ENCODE measurements at places on chromosomes 12 and 14.

DNA sequence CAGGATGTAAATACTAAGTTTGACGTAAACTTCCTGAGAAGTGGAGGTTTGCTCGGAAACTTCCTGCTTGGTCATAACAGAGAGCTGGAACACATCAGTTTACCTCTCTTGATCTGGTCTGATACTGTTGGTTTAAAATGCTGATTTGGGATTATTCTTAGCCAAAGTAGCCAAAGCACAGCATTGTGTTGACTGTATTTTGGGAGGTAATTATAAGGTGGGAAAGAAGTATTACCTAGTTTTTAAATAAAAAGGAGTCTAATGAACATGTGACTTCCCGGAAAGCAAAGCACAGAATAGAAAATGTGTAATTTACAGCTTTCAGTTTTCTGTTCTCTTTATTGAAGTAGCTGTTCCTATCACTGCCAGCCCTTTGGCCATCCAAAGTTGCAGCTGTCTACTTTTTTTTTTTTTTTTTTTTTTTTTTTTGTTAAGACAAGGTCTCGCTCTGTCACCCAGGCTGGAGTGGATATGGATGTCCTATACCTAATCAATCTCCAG lies 52.2 kb upstream of the SRP54 start:
- no peak for DNase-seq

DNA sequence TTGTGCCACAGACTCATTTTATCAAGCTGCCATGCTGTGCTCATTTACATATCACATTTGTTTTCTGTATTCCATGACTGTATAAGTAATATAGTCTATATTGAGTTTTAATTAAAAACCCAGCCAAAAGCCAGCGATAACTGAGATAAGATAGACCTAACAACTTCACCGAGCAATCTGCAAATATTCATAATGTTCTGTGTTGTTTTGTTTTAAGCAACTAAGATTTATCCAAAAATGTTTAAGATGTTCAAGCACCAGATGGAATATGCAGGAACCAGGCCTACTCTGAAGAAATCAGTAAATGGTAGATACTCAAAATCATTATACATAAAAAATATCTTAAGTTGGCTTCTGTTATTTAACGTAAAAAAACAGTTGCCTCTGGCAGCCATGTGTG lies 295.3 kb downstream of the ITPR2 start:
- no peak for DNase-seq

DNA sequence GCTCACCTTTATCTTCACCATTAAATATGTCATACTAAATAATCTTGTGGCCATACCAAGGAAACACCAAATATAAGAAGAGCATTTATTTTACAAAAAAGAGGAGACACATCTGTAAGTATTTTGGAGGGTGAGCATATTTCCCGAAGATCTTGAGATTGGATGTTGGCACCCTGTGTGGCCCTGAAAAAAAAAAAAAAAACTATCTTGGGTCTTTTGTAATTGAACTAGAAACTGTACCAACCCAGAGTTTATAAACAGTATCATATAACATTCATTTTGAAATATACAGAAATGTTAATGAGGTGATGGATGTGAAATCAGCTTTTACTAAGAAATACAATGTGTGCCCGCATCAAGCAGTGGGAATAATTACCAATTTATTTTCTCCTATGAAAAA lies 104.0 kb upstream of the FRMD6 start:
- no peak for DNase-seq

GRCh38 chr12:68331500-68331868 lies 678 bp downstream of the MDM1 start:
- DNase-seq, result no peak

DNA sequence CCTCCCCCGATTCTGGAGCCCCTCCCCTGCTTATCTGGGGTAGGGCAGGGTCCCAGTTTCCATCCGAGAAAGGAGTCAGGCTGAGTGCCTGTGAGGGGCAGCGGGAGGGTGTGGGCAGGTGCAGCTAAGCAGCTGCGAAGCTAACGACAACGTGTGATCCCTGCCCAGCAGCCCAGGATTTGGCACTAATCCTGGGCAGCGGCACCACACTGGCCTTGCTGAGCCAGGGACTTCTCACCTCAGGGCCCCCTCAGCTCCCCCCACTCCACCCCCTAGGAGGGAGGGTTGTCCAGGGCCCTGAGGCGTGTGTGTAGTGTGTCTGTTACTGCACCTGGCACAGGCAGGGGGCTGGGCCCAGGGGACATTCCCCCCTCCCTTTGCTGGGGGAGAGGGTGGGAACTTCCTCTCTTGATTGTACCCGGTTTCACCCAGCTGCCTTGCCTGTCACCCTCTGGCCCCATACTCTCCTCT lies 1.8 kb downstream of the SMIM41 start:
- no peak for DNase-seq
